Stimulated activated CD4-positive, alpha-beta T cell treated with anti-CD3 and anti-CD28 coated beads, Interleukin-1b, Interleukin-23, amount 100 ng/mL, for 4 hours (primary cell): ENCODE measurements at places on chromosomes 6 and 20.

GRCh38 chr6:157921685-157922367 is 59.8 kb upstream of the SYNJ2 start:
- DNase-seq: no peak

DNA sequence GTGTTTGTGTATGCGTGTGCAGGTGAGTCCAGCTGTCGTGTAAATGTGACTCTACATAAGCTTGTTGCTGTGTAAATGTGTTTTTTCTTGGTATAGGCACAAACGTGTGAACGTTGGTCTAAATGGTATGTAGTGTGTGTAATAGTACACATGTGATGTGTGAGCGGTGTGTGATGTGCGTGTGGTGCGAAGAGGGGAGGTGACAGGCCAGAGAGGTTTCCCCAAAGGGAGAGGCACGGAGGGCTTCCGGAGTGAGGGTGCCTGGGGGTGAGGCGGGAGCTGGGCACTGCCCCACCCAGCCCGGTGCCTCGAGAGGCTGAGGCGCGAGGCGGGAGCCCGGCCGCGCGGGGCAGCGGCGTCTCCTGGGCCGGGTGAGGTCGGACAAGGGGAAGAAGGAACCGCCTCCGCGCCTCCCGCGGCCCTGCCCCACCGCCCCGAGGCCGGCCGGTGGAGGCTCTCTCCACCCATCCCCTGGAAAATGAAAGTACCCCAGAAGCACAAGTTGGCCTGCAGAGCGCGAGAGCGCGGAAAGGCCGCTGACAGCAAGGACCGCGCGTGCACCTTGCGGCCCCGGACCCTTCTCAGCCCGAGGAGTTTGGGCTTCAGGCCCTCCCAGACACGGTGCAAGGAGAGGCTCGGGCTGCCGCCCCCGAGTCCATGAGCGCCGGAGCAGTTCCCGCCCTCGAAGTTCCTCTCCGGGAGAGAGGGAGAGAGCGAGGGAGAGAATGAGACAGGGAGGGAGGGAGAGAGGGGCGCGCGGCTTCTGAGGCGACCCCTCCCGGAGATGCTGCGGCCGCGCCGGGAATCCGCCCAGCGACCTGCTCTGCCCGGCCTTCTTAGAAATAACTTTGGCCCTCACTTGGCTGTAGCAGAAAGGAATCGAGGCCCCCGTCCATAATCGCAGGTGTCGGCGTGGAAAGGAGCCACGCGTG is 43.2 kb upstream of the OSTM1 start:
- DNase-seq: no peak

GRCh38 chr20:9571783-9572182 is 57.4 kb downstream of the LAMP5 start:
- DNase-seq: no peak

- DNase-seq: peak; percentile 48
These were observed 25.3 kb downstream of the BFSP1 start for GRCh38 chr20:17505636-17506517.

GRCh38 chr20:13017883-13018535 is 9.2 kb downstream of the SPTLC3 start:
- no peak for DNase-seq
